Glutamatergic neuron (in vitro differentiated cells): ENCODE measurements at places on chromosomes 2 and 18. TPM values are rescaled to one million over a fixed set of nuclear protein-coding genes. Genes with fewer than 3 reads are reported as not detected.

CTNNA2 gene
- total RNA-seq, result 76.2 TPM

KCNF1 gene
- total RNA-seq, result 7.7 TPM

GCG gene
- not detected for total RNA-seq

GRCh38 chr2:70214953-70215549 lies 24.2 kb upstream of the C2orf42 start:
- no peak overlapping the region for H3K27ac ChIP-seq
- H3K4me1 ChIP-seq, result no peaks in the 10 kb centered on the region
- peaks cover 5% of the 10 kb centered on the region for H3K36me3 ChIP-seq
- no peak for DNase-seq
- peaks cover 6% of the 10 kb centered on the region for H3K27me3 ChIP-seq

DNA sequence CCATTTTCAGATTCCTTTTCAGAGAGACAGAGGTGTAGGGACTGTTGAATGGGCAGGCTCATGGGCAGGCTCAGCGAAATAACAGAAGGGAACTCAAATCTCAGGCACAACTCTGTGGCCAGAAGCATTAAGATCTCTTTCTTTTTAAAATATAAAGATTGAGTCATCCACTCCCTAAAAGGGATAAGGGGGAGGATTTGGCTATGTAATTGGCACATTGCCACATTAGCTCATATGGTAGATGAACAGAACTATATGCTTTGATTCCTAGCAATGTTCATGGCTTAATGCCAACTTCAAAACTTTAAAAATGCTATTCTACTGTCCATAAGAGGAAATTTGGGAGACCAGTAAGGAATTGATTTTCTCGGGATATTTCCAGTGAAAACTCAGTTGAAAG lies 53.8 kb upstream of the SLC5A7 start:
- DNase-seq, result no peak
- H3K4me3 ChIP-seq, result no peak overlapping the region
- no peaks in the 10 kb centered on the region for H3K36me3 ChIP-seq
